Stimulated activated CD8-positive, alpha-beta memory T cell treated with anti-CD3 and anti-CD28 coated beads, Interleukin-4, amount 100 ng/mL, for 1 hour (primary cell): ENCODE measurements at places on chromosomes 11 and 22.

DNA sequence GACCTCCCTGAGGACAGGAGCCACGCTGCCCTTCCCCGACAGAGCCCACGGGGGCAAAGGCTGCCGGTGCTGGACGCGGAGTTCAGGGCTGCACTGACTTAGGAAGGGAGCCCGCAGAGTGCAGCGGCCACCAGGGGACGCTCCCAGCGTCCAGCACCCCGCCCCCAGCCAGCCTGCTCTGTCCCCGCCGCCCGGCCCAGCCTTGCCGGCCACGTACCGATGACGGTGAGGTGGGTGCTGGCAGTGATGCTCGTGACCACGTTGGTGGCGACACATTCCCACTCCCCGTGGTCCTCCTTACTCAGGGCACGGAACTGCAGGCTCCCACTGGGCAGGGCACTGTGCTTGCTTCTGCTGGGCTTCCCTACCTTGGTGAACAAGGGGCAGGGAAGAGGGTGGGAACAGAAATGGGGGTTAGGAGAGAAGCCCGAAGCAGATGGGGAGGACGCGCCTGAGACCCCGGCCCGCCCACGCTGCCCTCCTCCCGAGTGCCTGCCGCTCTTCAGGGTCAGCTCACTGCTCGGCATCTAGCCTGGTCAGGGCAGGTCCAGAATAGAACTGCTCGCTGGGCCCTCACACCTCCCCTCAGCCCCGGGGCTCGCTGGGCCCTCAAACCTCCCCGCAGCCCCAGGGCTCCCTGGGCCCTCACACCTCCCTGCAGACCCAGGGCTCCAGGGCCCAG lies 25.9 kb downstream of the IGSF9B start:
- DNase-seq, result no peak

- DNase-seq, result no peak
Measured at GRCh38 chr11:24944891-24945290, 448.0 kb downstream of the LUZP2 start.

- no peak for DNase-seq
Measured at GRCh38 chr22:49096476-49096875, 731.2 kb downstream of the BRD1 start.

DNA sequence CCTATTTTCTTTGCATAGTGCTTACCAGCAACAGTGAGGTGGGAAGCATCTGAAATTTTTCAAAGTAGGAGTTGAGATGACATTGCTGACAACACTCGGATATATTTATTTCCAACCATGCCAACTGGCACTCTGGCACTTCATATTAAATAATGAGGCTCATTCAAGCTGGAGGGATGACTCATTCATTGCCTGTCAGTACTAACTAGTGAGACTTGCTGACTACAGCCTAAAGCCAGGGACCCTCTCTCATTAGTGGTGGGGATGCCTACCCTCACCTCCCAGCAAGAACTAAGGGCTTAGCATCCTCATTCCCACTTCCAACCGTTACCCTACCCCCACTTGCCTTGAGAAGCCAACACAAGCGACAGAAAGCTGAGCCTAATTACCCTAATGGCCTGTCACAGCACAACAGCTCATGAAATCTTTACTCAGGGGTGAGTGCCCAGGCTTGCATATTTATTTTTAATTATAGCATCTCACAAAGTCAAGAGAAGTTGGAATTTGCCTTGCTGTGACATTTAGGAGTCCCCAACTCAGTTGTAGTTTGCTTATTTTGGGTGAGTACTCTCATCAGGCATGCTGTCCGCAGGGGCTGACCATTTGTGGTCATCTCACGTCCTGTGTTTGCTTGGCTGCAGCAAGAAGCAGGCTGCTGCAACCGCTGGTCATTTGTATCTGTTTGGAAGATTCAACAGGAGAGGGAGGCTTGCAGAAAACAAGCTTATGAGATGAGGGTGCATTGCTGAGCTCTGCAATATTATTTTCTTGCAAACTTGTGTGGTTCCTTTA lies 181.6 kb upstream of the POU2AF2 start:
- no peak for DNase-seq

DNA sequence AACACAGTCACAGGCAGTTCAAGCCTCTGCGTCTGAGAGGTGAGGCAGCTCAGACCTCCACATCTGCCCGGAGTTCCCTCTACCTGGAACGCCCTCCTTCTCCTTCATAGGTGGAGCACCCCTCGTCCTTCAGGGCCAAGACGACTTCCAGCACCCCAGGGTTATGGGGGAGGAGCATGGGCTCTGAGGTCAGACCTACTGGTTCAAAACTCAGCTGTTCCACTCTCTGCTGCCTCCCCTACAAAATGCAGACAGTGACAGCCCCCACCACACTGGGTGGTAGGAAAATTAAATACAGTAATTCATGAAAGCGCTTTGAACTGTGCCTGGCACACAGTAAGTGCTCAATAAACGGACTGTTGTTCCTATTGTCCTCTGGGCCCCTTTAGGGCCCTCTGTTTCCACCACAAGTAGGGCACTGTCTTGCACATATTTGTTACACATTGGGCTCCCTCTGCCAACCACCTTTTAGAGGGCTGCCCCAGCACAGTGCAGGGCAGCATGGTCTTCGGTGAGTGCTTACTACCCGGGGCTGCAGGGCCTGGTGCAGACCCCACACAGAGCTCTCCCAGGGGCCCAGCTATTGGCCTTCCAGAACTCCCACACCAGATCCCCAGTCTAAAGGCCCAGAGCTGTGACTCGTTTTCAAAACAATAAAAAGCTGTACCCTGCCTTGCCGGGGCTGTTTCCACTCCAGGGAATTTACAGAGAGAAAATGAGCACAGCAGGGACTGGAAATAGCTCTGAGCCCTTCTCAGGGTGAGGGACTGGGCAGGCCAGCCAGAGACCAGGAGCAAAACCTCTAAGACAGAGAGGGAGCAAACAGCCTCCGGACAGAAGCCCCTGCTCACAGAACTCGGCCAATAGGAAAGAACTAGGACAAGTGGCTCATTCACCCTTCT lies 2.5 kb downstream of the TMEM184B start:
- DNase-seq, result no peak

- DNase-seq, result no peak
Measured at GRCh38 chr11:45100339-45100738, 46.1 kb upstream of the PRDM11 start.

- no peak for DNase-seq
Measured at GRCh38 chr11:85269109-85269508, 358.0 kb downstream of the DLG2 start.

DNA sequence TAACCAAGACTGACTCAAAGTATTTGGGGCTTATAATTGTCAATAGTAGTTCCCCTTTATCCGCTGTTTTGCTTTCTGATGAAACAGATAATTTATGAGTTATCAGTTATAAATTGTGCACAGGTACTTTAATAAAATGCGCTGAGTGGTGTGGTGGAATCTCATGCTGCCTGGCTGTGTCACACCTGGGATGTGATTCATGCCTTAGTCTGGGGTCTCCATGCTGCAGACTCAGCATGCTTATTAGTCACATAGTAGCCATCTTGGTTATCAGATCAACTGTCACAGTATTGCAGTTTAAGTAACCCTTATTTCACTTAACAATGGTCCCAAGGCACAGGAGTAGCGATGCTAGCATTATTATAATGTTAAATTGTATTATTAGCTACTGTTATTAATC lies 995.2 kb downstream of the NTM start:
- DNase-seq, result no peak

- no peak for DNase-seq
Measured at GRCh38 chr22:42612336-42612735, 2.3 kb downstream of the POLDIP3 start.

DNA sequence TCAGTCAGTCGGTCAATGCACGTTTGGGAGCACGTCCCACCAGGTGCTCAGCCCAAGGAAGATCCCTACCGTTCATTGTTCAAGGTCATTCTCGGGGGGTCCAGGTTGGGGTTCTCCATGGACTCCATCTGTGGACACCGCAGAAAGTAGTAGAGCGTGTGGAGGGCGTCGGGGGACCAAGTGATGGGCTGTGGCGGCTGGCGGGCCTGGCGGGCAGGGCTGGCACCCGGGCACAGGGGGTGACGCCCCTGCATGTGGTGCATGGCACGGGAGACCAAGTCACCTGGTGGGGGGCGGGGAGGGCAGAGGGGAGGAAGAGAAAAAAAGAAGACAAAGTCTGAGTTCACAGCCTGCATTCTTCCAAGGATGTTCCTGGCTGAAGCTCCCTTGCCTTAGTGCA lies 91.8 kb downstream of the NAT10 start:
- no peak for DNase-seq

DNA sequence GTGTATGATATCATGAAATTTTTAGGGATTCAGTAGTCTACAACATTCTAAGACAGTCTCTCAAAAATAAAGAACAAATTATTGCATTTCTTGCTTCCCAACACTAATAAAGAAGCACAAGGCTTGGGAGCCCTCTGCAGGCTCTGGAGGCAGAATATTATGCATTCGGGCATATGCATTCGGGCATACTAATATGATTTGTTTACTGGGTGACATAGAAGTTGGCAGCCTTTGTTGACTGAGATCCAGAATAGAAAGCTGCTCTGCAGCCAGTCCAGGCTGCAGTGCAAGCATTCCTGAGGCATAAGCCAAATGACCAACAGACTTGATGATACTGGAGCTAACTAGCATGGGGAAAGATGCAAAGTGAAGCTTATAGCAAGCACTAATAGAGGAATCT lies 945.5 kb downstream of the OPCML start:
- no peak for DNase-seq

DNA sequence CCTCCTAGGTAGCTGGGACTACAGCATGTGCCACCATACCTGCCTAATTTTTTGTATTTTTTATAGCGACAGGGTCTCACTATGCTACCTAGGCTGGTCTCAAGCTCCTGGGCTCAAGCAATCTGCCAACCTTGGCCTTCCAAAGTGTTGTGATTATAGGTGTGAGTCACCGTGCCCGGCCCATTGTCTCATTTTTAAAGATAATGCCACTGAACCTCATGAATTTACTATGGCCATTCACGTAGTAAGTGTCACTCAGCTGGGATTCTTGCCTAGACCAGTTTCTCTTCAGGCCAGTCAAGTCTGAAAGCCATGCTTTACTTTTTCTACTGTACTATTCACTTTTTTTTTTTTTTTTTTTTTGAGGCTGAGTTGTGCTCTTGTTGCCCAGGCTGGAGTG lies 22.4 kb downstream of the DEPDC5 start:
- DNase-seq, result no peak

DNA sequence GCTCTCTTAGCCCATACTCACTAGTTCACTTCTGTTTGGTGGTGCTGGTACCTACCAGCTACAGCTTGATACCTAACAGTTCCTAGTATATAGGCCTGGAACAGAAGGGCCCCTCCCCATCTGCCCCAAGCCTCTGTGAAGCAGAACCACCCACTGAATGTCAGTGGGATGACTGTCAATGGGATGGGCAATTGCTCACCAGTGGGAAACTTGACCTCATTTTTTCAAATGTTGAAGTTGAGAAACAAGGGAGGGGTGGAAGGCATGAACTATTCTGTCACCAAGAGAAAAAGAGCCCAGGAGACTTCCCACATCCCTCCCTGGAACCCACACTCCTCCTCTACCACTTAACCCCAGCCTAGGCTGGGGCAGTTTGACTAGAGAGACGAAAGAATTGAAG lies at the start of gene NLRP10:
TSS of gene NLRP10 (minus strand) at position 62 of the 400 bp plus-strand sequence. CDS start 1,952 bp downstream, outside the sequence.
- no peak for DNase-seq

- no peak for DNase-seq
Measured at GRCh38 chr22:23912293-23912903, 18.2 kb downstream of the MIF start.

DNA sequence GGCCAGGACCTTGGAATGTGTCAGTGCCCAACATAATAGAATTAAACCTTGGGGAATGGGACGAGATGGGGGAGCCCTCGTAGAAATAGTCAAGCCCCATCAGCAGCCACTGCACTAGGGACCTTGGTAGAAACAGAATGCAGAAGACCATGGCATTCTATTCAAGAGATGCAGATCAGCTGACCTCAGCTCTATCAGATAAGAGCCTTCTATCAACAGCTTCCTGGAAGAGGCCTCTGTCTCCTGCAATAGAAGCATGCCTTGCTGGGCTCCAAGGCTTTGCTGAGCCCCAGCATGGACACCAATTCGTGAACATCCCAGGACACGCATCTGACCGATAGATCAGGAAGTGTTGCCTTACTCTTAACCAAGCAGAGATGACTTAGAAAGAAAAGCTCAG lies 27.5 kb upstream of the FLI1 start:
- DNase-seq, result no peak

DNA sequence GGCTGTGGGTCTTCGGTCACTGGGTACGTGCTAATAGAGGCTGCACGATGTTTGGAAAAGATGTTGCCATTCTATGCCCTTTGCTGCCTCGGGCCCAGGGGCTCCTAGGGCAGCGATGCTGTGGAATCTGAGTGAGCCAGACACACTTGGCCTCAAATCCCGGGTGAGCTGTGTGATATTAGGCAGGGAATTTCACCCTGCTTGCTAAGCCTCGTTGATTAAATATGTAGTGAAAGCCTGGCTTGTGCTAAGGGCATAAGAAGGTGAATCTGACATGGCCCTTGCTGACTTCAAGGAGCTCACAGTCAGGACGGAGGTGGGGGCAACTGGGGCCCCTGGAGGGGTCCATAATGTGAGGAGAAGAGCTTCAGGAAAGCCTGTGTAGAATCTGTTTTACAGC lies 5.4 kb upstream of the HMOX1 start:
- no peak for DNase-seq

DNA sequence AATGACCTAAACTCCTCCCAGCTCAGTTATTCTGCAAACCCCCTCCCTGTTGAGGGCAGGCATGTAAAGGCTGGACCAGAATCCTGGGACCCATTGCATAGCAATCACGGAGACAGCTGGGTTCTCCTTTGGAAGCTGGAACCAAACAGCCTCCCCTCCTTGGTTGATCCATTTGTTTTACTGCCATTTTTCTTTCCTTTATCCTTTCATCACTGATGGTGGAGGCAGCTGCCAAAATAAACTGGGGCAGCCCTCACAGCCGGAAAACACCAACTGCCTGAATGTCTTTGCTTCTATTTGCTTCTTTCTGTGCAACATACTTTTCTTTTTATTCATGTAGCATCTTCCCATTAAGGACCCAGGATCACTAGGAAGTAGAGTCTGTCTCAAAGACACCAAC lies 150.0 kb upstream of the SYT13 start:
- no peak for DNase-seq

DNA sequence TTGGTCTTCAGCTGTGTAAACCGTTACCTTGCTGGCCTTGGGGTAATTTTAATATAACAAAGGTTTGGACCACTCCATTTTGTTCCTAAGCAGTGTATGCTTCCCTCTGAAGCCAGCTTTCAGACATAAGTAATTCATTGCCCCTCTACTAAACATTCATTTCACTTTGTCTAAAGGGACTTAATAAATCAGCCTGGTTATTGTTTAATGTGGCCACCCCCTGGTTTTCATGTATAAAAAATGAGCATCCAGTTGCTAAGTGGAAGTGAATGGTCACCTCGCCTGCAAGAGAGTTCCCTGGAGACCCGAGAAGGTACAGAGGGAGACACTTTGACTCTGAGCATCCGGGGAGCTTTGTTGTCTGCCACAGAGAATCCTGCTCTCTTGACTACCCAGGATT lies 3.9 kb downstream of the ABTB2 start:
- no peak for DNase-seq

DNA sequence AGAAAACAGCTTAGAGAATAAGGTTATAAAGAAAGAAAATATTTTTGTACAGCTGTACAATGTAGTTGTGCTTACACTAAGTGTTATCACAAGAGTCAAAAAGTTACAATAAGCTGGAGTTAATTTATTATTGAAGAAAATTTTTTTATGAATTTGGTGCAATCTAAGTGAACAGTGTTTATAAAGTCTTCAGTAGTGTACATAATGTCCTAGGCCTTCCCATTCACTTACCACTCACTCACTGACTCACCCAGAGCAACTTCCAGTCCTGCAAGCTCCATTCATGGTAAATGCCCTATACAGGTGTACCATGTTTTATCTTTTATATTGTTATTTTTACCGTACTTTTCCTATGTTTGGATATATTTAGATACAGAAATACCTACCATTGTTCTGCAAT lies 34.7 kb downstream of the GDPD4 start:
- no peak for DNase-seq
